ENCODE measurements at places on chromosomes 6 and 20.

GRCh38 chr6:84052204-84052882 is 18.8 kb downstream of the MRAP2 start:
- DNase-seq = no peak

GRCh38 chr20:16462711-16463110 is 110.5 kb downstream of the KIF16B start:
- DNase-seq = no peak

DNA sequence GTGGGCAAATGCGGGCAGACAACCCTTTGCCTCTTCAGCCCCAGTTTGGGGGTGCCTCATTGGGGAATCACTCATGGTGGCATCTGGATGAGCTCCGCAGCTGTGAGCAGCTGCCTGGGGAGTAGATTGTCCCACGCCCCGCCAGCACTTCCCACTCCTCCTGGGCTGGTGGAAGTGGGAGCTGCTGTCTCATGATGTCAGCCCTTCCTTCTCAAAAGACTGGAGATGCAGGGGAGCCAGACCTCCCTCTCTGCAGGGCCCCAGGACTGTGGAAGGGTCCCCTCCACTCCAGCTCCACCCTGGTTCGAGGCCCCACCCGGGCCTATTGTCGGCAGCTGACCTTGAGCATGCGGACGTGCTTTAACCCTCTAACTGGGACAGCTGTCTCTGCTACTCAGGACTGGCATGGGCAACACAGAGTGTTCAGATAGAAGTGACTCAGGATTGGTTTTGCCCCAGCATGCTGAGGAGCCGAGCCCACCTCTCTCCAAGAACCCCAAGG is 2.0 kb downstream of the UNC93A start:
- no peak for DNase-seq

DNA sequence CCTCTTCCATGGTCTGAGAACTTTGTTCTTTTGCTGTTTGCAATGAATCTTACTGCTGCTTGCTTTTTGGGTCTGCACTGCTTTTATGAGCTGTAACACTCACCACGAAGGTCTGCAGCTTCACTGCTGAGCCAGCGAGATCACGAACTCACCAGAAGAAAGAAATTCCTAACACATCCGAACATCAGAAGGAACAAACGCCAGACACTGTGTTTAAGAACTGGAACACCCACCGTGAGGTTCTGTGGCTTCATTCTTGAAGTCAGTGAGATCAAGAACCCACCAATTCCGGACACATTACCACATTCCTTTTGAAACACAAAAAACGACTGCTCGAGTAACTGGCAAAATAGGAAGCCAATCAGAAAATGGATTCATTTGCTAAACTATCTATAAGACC is 471.8 kb downstream of the TFAP2A start:
- DNase-seq = no peak
